Esophagus mucosa (tissue), 1 donor: ENCODE measurements at places on chromosomes 1 and 21. TPM values are rescaled to one million over a fixed set of nuclear protein-coding genes. Genes with fewer than 3 reads are reported as not detected.

Gene ANKRD45
- total RNA-seq = not detected

- no peak for ATAC-seq
Measured at GRCh38 chr1:167420510-167420909, 97.8 kb downstream of the CD247 start.

DNA sequence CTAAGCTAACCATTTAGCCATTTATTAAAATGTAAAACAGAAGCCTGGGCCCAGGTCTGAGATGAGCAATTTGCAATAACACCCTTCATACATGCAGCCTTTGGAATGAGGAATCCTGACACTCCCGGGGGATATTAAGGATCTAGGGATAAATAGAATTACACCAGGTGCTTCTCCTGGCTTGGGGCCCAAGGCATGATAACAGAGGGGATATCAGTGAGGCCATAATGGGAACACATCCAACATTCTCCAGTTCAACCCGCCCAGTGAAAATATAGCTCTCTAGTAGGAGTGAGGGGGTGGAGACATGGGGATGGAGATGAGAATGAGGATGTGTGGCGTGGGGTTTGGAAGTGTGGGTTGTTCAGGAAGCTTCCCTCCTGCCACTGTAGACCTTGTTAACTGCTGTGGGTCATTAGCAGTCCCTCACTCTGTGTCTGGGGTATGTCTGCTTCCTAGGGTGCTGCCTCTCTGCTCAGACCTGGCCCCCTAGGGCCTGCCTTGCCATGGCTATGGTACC lies 57.9 kb upstream of the KANK4 start:
- ATAC-seq = no peak

GRCh38 chr1:233183226-233184020 lies 112.1 kb downstream of the PCNX2 start:
- no peak for ATAC-seq

DNA sequence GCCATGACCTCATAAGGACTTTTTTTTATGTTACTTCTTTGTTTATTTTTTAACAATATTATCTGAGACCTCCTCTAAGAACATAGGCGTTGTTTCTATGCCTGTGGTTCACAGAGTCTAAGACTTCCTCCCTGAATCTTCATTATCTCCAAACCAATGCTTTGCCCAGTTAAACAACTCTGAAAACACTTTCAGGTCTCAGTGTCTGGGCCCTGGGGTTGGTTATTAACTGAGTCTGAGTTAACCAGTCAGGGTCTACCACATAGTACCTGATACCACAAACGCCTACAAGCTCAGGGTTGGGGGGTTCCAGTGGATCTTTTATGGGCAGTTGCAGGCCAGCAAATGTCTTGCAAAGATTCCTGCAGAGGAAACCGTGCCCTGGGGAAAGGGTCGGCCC lies 138.2 kb downstream of the AJAP1 start:
- ATAC-seq = no peak
